Stimulated activated CD4-positive, alpha-beta T cell treated with anti-CD3 and anti-CD28 coated beads, Interleukin-4, amount 100 ng/mL, for 1 hour (primary cell): ENCODE measurements at places on chromosomes 16 and 17.

GRCh38 chr17:80759377-80759673 lies 214.7 kb downstream of the RPTOR start:
- no peak for DNase-seq

- DNase-seq, result no peak
These were observed 251.6 kb upstream of the FOXF1 start for GRCh38 chr16:86258713-86259112.

- DNase-seq, result no peak
These were observed 1.8 kb upstream of the MT2A start for GRCh38 chr16:56606476-56607108.

DNA sequence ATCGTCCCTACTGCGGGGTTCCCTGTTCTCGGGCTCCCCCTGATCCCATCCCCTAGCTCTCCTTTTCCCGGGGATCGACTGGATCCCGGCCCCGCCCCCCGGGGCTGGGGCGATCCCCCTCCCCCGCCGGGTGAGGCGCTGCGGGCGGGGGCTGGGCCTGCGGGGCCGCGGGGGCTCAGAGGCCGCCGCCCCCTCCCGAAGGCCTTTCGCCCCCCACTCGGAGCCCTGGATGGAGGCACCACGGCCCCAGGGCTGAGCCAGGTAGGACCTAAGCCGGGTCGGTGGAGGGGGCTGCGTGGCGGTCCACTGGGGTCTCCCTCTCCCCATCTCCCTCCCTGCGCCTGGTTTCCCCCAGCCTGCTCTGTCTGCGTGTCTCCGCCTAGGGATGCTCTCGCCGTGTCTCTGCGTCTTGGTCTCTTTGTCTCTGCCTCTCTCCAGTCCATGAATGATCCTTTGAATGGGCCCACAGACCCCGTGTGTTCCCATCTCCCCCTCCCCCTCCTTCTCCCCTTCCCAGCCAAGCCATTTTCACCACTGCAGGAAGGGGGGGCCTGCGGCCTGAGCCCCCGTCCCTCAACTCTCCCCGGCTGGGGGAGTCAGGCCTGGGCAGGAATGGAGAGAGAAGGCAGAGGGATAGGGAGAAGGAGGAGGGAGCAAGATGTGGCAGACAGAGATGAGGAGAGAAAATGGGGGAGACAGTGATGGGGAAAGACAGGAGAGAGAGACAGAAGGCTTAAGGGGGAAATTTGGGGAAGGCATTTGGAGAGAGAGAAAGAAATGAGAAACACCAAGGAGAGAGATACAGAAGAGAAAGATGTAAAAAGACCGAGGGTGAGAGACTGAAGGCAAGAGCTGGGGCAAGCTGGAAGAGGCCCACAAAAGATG lies 1.7 kb upstream of the TMEM256 start:
- DNase-seq, result no peak

DNA sequence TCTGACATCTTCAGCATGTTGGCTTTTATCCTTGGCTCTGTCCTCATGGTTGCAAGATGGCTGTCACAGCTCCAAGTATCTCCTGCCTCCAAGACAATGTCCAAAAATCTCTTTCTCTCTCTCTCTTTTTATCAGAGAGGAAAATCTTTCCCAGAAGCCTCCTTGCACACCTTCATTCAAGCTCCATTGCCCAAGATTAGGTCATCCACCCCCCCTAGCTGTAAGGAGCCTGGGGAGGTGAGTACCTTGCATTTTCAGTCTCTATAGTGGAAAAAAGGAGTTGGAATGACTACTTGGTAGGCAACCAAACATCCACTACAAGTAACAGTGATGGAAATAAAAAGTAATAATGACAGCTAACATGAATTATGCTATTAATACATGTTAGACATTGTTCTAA lies 22.0 kb upstream of the NSMCE1 start:
- DNase-seq, result no peak

- DNase-seq, result no peak
These were observed 115.6 kb upstream of the CDH5 start for GRCh38 chr16:66250686-66251431.

GRCh38 chr17:42673885-42674754 lies 2.7 kb downstream of the PLEKHH3 start:
- DNase-seq, result no peak

DNA sequence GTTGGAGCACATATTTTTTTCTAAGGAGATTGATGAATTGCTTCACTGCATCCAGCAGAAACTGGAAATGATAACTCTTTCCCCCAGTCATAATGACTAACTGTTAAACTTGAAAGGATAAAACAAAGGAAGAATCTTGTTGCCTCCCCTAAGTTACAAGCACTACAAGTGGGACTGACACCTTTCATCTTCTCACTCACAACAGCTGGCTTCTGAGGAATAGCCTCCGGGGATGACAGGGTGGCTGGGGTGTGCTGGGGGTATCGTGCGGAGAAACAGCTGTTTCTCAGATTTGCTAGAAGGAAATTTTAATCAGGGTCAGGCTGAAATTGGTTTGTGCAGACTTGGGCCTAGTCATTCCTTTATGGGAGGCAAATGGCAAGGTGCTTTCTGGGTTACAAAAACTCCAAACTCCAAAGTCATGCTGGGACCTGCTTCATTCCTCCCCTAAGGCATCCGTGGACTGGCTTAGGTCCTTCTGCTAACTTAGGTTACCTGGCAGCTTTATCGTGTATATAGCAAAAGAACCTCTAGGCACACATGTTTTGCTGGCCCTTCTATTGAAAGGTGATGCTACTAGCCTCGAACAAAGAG lies 557.2 kb downstream of the TOX3 start:
- DNase-seq, result no peak

- DNase-seq, result no peak
These were observed 10.0 kb downstream of the SOCS1 start for GRCh38 chr16:11245988-11246387.

DNA sequence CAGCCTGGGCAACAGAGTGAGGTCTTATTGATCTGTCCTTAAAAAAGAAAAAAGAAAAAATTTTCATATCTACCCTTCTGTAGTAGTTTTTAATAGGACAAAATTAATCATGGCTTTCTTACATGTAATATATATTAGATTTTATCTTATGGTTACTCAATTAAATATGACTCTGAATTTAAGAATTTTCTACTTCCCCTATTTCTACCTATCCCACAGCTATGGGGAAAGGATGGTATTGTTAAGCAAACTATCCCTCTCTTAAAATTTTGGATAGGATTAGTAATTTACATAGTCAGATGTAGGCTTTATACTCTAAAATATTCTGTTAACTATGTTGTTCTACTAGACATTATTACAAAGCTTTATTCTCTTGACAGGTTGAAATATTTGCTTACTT lies 62.5 kb downstream of the NQO1 start:
- DNase-seq, result no peak

DNA sequence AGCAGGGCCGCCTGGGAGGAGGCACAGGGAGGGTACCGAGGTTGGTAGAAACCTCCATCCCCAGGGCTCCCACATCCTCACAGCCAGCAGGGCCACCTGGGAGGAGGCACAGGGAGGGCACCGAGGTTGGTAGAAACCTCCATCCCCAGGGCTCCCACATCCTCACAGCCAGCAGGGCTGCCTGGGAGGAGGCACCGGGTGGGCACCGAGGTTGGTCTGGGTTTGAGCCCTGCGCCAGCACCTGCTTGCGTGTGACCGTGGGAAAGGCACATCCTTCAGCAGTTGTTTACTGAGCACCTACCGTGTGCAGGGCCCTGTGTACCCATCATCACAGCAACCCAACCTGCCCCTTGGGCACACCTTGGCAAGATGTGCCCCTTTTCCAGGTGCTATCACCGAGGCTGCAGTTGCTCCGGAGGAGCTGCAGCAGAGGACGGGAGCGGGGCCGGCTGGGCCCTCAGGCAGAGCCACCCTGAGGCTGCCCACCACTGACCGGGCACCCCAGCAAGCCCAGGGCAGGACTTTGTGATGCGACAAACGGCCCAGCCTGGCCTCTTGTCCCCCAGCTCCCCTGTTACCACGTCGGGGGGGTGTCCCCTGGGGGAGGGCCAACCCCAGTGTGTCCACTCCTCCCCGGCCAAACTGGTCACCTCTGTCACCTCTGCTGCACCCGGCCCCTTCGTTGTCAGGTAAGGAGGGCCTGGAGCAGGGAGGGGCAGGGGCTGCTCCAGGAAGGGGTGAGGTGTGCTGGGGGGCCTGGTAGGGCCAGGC lies 22.1 kb upstream of the OSGIN1 start:
- no peak for DNase-seq

DNA sequence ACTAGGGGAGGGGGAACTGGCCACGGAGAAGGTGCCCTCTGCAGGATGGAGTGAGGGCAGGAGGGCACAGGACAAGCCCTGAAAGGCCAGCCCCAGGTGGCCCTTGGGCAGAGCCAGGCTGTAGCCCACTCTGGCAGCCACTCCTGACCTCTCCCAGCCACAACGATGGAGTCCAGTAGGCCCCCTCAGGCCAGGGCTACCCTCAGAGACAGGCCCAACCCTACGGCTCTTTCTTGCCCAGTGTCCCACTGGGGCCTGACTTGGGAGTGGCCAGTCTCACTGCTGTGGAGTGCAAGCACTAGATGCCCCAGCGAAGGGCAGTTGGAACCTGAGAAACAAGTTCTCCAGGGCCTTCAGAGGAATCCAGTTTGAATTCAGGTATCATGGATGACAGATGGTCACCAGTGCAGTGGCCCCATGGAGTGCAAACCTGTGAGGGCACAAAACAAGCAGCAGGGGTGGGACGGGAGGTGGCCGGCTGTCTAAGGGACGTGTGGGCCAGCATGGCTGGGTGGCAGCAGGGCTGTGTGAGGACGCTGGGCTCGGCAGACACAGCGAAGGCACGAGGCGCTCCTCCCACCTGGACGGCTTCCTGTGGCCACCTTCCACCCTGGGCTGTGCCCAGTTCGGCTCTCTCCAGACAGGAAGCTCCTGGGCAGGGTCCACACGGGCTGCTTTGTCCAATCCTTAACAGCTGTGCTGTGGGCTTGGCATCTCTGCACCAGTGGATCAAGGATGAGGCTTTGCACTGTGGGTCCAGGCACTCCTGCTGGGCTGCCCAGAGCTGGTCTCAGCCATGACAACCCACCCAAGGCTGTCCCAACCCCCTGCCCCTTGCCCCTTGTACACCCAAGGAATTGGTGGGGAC lies 72.1 kb downstream of the AMFR start:
- no peak for DNase-seq

GRCh38 chr16:7227229-7227721 lies 105.4 kb upstream of the RBFOX1 start:
- DNase-seq, result no peak

DNA sequence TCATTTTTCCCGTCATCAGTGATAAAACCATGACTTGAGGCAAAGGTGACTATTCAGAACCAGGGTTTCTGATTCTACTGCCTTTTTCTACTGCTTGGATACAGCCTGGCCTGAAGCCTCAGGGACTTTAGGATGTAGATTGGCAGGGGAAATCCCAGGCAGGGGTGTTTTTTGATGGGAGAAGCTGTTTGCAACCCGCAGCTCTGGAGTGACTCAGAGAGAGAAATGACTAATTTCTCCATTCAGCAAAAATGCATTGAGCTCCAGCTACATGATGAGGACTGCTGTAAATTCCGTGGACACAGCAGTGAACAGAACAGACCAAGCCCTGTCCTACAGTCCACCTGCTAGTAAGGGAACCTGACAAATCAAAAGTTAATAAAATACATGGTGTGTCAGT lies 560.6 kb downstream of the CDH13 start:
- no peak for DNase-seq

- DNase-seq, result no peak
These were observed 75.0 kb downstream of the TMEM132E start for GRCh38 chr17:34654276-34654880.

- DNase-seq, result no peak
These were observed 29.8 kb downstream of the LRRC36 start for GRCh38 chr16:67356396-67356795.

DNA sequence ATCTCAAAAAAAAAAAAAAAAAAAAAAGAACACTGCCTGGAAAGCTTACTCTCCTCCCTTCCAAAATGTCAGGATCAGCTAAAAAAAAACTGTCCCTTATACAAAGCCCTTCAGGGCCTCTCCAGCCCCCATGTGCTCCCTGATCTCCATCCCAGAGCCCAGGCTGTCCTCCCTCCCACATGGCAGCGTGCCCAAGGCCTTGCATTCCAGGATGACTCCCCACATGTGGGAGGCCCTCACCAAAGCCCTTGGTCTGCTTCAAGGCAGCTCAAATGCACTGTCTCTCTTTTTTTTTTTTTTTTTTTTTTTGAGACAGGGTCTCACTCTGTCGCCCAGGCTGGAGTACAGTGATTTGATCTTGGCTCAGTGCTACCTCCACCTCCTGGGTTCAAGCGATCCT lies 2.3 kb downstream of the FDXR start:
- no peak for DNase-seq

- no peak for DNase-seq
These were observed 1.9 kb downstream of the CLEC16A start for GRCh38 chr16:10946308-10946707.

- no peak for DNase-seq
These were observed 41.7 kb downstream of the ANKRD11 start for GRCh38 chr16:89448656-89449055.

DNA sequence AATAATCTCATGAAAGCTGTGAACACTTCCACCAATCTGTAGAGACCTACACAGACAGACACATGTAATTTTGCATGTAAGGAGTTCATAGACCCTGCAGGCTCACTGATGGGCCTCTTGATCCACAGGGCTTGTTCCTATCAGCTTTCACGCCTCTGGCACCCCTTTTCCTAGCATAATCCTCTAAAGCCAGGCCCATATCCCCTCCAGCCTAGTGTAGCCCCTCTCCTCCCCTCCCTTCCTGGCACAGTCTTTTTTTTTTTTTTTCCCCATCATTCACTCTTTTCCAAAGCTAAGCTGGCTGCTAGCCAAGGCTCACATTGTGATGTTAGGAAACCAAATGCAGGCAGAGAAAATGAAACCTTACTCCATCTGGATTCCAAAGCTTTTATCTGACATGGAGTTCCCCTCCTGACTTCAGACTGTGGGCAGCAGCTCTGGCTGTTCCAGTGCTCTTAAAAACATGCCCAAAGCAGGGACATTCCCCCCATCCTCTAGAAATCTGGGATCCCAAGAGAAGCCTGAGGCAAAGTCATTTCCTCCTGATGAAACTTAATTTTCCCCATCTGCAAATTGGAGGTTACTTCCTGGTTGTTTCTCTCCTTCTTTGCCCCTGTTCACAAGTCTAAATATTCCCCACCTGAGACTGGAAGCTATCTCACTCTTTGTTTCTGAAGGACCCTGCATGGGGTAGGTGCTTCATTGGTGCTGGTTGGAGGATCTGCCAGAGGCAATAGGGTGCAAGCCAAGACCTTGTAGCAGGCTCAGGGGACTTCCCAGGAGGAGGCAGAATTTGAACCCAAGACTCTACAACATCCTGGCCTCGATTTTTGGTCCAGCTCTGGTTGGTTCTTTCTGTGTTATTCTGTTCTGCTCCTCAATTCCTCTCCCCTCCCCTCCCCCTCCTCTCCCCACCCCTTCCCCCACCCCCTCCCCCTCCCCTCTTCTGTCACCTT lies 9.9 kb upstream of the CCL5 start:
- DNase-seq, result no peak

DNA sequence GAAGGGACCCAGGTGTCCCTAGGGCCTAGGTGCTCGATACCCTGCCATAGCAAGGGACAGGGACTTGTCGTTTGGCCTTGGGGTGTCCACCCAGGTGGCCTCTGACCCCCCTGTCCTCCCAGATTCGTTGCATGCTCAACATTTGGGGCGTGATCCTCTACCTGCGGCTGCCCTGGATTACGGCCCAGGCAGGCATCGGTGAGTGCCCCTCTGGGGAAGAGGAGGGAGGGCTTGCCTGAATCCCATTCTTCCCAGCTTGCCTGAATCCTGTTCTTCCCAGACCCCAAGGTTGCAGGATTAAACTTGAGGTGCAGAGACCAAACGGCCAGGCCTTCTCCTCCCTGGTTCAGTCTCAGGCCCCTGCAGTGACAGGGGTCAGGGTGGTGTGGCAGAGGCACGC lies 3.2 kb downstream of the SLC12A3 start:
- DNase-seq, result no peak
